ENCODE measurements at places on chromosomes 3 and 15.
A peak's percentile ranks its signal among the peaks of the same experiment; 100 is the strongest.

DNA sequence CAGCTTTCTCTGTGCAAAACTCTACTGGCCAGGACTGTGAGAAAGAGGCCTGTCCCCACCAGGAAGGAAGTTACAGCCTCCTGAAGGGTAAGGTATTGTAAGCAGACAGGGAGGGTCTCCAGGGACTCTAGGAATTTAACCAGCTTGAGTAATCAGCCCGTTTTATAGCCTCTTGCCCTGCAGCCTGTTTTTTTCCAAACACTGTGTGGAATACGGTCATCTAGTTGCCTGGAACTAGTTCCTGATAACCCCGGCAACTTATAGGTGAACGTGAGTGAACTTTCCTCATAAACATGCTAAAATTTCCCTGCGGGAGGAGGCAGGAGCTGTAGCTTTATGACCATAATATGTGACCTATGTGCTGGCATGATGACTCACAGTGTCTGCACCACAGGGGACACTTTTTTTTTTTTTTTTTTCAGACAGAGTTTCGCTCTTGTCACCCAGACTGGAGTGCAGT lies 60.1 kb upstream of the DAZL start:
- peak; percentile 53 for DNase-seq

GRCh38 chr3:123590685-123591450 lies 6.0 kb upstream of the HACD2 start:
- no peak for DNase-seq

DNA sequence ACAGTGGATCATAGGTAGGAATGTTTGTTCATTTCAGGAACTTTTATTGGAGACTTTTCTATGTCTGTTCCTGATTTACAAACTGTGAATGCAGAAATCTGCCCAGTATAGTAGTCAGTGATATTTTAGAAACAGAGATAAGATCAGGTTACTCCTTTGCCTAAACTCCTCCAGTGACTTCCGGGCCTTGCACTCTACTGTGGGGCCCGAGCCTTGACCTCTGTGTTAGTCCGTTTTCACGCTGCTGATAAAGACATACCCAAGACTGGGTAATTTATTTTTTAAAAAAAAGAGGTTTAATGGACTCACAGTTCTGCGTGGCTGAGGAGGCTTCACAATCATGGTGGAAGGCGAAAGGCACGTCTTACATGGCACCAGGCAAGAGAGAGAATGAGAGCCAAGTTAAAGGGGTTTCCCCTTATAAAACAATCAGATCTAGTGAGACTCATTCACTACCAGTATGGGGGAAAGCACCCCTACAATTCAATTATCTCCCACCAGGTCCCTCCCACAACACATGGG lies 127.1 kb downstream of the DNAJB8 start:
- no peak for DNase-seq

- no peak for DNase-seq
Observed at GRCh38 chr3:8846176-8846575, 76.8 kb upstream of the OXTR start.

GRCh38 chr3:46381625-46382024 lies 10.9 kb downstream of the CCR5 start:
- DNase-seq: no peak

GRCh38 chr3:4351872-4352271 lies 48.7 kb downstream of the SETMAR start:
- DNase-seq: no peak

GRCh38 chr3:98740324-98740723 lies 22.8 kb upstream of the ST3GAL6 start:
- no peak for DNase-seq

DNA sequence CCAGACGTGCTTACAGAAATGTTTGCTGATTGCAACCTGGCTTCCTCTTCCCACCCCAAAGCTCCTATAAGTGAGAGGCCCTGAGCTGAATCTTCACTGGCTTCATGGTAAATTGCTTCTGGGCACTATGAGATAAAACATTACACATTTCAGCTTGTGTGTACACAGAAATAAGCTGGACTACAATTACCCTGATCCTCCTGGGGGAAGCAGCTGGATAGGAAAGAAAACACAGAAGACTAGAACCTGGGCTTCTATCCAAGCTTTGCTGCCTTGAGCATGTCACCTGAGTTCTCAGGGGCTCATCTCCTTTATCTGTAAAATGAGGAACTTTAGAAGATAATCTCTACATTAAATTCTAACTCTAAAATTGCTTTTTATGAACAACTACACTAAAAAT lies 40.3 kb downstream of the THBS1 start:
- DNase-seq: no peak

- no peak for DNase-seq
Observed at GRCh38 chr3:143596957-143597642, 251.2 kb downstream of the SLC9A9 start.

- DNase-seq: no peak
Observed at GRCh38 chr3:160758929-160759577, 3.0 kb downstream of the PPM1L start.

DNA sequence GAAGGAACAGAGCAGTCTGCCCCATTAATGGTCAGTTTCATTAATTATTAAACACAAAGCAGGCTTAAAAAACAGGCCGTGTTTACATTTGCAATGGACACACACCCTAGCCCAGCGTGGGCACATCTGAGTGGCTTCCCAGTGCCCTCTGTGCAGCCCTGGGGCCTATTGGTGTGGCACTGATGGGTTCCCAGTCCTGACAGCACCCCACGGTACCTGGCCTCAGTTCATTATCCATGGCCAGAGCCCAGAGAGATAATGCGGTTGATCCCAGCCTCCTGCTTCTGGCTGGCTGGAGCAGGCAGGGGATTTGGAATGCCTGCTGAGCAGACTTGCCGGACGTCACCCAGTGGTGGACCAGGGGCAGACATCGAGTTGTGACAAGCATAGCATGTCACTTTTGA lies 110.5 kb upstream of the ABHD17C start:
- peak; percentile 64 for DNase-seq

DNA sequence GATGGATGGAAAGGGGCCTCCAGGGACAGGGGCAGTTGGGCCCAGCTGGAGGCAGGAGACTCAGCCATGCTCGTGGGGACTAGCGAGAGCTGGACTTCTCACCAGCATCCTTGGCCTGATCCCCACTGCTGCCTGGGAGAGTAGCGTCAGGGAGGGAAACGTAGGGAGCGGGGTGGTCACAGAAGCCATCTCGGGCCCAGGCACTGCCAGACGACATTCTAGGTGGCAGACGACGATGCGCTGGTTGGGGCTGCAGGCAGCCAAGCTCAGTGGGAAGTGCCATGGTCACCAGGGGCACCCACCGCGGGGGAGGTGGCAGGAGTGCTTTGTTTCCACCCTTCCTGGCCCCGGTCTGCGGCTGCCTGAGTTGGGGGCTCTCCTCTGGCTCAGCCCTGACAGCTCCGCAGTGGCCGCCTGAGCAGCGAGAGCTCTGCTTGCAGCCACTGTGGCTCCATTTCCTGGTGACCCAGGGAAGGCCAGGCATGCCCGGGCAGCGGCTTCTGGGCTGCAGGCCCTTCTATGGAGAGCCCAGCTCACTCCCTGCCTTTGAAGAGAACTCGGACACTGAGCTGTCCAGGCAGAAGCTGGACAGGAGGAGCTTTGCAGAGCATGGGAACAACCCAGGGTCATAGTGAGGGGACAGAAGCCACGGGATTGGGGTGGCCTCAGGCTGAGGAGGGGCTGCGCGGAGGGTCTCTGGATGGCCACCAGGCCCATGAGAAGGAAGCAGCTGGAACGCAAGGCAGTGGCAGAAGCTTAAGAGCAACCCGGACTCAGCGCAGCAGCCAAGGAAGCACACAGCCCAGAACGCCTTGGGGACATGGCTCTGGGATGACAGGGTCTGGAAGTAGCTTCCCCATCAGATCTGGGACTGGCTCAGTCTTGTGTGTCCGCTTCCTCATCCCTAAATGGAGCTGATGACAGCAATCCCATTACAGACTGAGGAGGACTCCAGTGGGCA lies 30.8 kb downstream of the KLHL25 start:
- no peak for DNase-seq

DNA sequence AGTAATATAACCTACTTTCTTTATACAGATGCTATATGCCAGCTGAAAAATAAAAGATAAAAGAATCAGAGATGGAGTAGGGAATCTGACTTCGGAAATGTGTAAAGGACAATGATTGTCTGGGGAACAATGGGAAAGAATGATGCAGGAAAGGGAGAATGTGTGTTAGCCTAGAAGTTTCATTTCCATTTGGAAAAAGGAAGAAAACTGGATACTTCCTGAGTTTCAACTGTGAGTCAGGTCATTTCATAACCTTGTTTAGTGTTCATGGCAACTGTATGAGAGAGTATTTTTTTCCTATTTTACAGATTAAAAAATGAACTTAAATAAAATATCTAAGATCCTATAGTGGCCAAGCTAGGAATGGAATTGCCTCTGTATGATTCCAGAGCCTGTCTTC lies 261.3 kb upstream of the NECTIN3 start:
- peak; percentile 89 for DNase-seq

- DNase-seq: peak; percentile 60
Observed at GRCh38 chr3:171459137-171459941, 866 bp downstream of the TNIK start.

- no peak for DNase-seq
Observed at GRCh38 chr3:14810070-14810791, 8.5 kb upstream of the FGD5 start.

DNA sequence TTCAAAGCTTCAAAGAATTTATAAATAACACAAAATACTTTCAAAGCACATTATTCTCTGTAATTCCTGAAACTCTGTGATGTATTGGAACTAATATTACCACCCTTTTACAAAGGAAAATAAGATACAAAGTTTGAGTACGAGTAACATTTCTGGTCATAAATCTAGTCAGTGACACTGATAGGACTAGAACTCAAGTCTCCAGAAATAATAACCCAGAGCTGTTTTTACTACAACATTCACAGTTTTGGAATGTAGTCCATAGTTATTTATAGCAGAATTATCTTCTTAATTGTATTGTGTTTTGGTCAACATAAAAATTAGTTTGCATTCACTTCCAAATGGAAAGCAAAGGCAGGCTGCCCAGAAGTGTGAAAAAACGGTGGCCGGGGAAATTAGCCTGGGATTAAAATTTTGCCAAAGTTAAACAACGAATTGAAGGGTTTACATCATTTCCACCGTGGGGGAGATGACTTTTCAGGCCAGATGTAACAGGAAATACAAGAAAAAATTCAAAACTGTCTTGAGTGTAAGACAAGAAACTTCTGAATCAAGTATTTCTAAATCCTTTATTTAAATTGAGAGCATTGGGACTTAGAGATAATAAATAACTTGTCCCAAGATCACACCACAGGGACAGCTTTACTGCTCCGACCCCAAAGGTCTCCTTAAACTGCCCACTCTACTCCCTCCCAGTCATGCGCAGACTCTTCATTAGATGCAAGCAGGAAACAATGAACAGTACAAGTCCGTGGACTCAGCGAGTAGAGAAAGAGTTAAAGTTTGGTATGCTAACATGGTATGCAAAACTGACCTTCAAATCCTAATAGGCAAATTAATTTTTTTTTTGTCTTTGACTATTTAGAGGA lies 74.3 kb upstream of the VGLL4 start:
- peak; percentile 63 for DNase-seq

- no peak for DNase-seq
Observed at GRCh38 chr3:69659180-69659910, 79.9 kb upstream of the MITF start.

DNA sequence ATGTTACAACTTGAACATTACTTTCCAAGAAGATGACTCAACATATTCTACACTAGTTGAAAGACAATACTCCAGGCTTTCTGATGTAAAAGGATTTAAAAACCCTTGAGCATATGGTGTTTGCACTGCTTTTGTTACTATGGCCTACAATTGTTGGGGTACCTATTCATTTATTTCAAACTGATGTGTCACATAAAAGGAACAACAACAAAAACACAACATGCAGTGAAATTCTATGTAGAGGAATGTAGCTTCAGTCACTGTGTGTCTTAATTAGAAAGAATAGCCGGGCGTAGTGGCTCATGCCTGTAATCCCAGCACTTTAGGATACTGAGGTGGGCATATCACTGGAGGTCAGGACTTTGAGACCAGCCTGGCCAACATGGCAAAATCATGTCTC lies 1.6 kb downstream of the SPATA16 start:
- DNase-seq: peak; percentile 15

GRCh38 chr3:12479919-12480427 lies 4.3 kb upstream of the TSEN2 start:
- DNase-seq: peak; percentile 40

DNA sequence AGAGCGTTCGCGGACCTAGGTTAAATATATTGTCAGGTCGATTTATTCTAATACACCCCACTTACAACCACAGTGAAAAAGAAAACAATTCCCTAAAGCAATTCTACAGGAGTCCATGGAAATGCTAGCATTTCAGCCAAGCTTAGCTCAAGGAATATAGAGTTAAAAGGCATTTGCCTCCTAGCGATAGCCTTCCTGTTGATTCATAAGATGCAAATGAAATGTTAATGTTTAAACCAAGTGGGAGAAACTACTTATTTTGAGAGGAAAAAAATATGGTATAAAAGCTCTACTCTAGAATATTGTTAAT lies 1.7 kb upstream of the ALCAM start:
- DNase-seq: peak; percentile 91

DNA sequence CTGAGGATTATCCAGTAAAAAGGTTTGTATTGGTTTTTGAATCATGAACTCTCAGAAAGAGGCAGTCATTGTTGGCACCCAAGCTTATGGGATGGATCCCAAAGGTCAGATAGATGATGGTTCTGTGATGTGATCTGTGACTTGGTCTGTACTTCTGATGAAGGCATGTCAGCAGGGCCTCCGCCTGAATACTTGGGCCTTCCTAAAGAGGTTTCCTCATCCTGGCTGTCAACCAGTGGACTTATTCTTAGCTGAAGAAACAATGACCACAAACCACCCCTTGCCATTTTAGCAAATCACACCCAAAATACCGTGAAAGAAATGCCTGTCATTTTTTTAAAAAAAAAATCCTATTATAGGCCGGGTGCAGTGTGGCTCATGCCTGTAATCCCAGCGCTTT lies 48.2 kb upstream of the SLC9A9 start:
- no peak for DNase-seq

- DNase-seq: peak; percentile 8
Observed at GRCh38 chr3:64836097-64836496, 148.3 kb upstream of the ADAMTS9 start.

DNA sequence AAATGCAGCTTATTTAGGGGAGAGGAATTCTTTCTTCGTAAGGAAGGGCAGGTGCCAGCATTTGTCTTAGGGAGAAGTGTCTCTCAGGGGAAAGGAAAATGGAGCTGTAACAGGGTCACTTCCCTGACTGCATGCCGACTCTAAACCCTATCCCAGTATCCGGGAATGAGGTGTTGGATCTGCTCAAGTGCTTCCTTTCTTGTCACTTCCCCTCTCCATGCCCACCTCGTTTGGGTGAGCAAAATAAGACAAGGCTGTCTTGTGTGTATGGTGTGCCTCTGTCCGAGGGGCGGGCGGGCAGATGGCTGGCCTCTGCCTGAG lies 230.1 kb upstream of the TPM1 start:
- no peak for DNase-seq

DNA sequence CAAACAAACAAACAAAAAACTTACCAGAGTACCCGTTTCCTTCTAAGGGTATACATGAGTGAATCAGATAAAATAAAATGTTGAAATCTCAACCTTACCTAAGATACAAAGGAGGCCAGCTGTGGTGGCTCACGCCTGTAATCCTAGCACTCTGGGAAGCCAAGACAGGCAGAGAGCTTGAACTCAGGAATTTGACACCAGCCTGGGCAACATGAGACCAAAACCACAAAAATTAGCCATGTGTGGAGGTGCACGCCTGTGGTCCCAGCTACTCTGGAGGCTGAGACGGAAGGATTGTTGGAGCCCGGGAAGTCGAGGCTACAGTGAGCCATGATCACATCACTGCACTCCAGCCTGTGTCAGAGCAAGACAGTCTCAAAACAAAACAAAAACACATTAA lies 11.0 kb upstream of the FAM219B start:
- DNase-seq: no peak

GRCh38 chr3:76021376-76021775 lies 236.0 kb upstream of the ZNF717 start:
- no peak for DNase-seq

GRCh38 chr3:163812006-163812405 lies 1266.3 kb downstream of the SI start:
- DNase-seq: no peak
